NCI-H460 (cell line): ENCODE measurements at places on chromosomes 6 and 20. TPM values are rescaled to one million over a fixed set of nuclear protein-coding genes. Genes with fewer than 3 reads are reported as not detected.

PHACTR1 gene
- total RNA-seq, result not detected in 2 replicates

EFCAB8 gene
- total RNA-seq, result not detected in 2 replicates

ARMC12 gene
- 0.50 TPM in 1 of 2 replicates, not detected in the other for total RNA-seq

GOPC gene
- total RNA-seq, result 19.1 and 22.4 TPM in 2 replicates

MAP1LC3A gene
- 1.2 and 2.3 TPM in 2 replicates for total RNA-seq

MLN gene
- total RNA-seq, result not detected in 2 replicates

TRIM15 gene
- total RNA-seq, result 0.12 TPM in 1 of 2 replicates, not detected in the other

SIRPB1 gene
- total RNA-seq, result 0.05 and 0.20 TPM in 2 replicates

RSPH4A gene
- total RNA-seq, result not detected in 2 replicates

CD24 gene
- 303 and 305 TPM in 2 replicates for total RNA-seq

SLC25A27 gene
- total RNA-seq, result 8.8 and 22.6 TPM in 2 replicates

TRIM40 gene
- not detected in 2 replicates for total RNA-seq

KIZ gene
- total RNA-seq, result 15.7 and 17.6 TPM in 2 replicates

ASIP gene
- not detected in 2 replicates for total RNA-seq

SSTR4 gene
- total RNA-seq, result not detected in 2 replicates

C20orf96 gene
- total RNA-seq, result 1.0 and 3.4 TPM in 2 replicates

KCNK16 gene
- total RNA-seq, result not detected in 2 replicates

FAM184A gene
- total RNA-seq, result 0.35 and 0.40 TPM in 2 replicates

C6orf163 gene
- total RNA-seq, result 1.2 and 2.0 TPM in 2 replicates

TMEM244 gene
- not detected in 2 replicates for total RNA-seq

KIFC1 gene
- 14.7 and 16.9 TPM in 2 replicates for total RNA-seq

MICAL1 gene
- total RNA-seq, result 9.3 and 13.1 TPM in 2 replicates

KHDRBS2 gene
- total RNA-seq, result not detected in 2 replicates

BPIFA2 gene
- total RNA-seq, result not detected in 2 replicates

TREM2 gene
- not detected in 2 replicates for total RNA-seq

CFAP61 gene
- total RNA-seq, result 0.32 TPM in 1 of 2 replicates, not detected in the other

LZTS3 gene
- 3.4 and 3.8 TPM in 2 replicates for total RNA-seq

MYBL2 gene
- 25.7 and 26.1 TPM in 2 replicates for total RNA-seq

ADNP gene
- total RNA-seq, result 28.1 and 32.6 TPM in 2 replicates

GLP1R gene
- not detected in 2 replicates for total RNA-seq

MTHFD1L gene
- total RNA-seq, result 38.0 and 46.2 TPM in 2 replicates

TOP1 gene
- 41.4 and 48.9 TPM in 2 replicates for total RNA-seq

ATP6V1G2 gene
- total RNA-seq, result 0.23 and 0.27 TPM in 2 replicates
